ENCODE measurements at places on chromosomes 13 and 19.

GRCh38 chr13:75788481-75788981 lies 152.4 kb downstream of the LMO7 start:
- no peak for DNase-seq

DNA sequence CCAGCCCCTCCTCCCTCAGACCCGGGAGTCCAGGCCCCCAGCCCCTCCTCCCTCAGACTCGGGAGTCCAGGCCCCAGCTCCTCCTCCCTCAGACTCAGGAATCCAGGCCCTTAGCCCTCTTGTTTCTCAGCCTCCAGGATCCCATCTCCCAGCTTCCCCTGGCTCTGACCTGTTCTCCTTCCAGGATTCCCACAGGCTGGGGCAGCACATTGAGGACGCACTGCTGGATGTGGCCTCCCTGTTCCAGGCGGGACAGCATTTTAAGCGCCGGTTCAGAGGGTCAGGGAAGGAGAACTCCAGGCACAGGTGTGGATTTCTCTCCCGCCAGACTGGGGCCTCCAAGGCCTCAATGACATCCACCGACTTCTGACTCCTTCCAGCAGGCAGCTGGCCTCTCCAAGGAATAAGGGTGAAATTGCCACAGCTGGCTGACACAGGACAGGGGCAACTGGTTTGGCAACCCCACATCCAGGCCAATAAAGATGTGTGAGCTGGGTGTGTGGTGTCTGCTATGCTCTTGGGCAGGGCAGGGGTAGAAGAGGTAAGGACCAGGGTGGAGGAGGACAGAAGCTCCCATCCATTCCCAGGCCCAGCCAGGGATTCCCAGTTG lies 22.4 kb downstream of the CPT1C start:
- DNase-seq = no peak

- no peak for DNase-seq
These were observed 16.7 kb downstream of the FAM216B start for GRCh38 chr13:42798118-42798517.

DNA sequence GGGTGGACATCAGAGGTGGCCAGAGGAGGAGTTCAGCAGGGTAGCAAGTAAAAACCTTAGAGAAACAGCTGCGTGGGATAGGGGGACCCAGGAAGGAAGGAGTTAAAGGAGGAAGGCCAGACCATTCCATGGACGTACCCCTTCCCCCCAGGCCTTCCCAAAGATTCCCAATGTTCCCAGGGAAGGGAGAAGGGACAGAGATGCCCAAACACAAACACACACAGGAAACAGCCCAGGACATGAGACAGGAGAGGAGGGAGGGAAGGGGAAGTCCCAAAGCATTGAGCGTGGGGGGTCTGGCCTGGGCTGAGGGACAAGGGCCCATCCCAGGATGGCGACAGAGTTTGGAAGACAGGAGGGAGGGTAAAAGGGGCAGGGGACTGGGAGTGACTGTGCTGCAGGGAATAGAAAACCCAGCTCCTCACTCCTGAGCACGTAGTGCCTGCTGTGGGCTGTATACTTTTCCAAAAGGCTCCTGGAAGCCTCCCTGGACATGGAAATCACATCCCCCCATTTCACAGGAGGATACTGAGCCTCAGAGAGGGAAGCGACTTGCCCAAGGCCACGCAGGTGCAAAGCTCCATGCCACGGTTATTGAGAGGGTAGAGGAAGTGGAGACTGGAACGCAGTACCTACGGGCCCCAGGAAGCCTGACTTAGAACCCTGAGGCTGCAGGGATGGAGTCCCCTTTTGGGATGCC lies 1.1 kb downstream of the SYDE1 start:
- DNase-seq = no peak

DNA sequence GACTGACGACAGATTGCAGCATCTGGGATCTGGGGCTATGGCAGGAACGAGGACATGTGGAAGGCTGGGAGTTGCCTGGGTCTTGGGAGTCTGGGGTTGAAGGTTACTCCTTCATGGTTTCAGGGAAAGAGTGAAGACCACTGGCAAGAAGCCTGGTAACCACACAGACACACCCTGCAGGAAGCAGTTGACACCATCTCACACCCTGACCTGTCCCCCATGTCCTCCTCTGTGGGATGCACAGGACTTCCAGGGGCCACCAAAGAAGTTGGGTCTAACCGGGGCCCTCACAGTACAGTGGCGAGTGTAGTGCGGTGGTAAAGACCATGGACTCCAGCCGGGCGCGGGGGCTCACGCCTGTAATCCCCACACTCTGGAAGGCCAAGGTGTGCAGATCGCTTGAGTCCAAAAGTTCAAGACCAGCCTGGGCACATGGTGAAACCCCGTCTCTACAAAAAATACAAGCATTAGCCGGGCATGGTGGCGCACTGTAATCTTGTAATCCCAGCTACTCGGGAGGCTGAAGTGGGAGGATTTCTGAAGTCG lies 10.6 kb upstream of the FFAR2 start:
- DNase-seq = no peak

Data from T-helper 22 cell (primary cell).